ENCODE measurements at places on chromosomes 5 and 9. TPM values are rescaled to one million over a fixed set of nuclear protein-coding genes. Genes with fewer than 3 reads are reported as not detected.
A peak's percentile ranks its signal among the peaks of the same experiment; 100 is the strongest.

DNA sequence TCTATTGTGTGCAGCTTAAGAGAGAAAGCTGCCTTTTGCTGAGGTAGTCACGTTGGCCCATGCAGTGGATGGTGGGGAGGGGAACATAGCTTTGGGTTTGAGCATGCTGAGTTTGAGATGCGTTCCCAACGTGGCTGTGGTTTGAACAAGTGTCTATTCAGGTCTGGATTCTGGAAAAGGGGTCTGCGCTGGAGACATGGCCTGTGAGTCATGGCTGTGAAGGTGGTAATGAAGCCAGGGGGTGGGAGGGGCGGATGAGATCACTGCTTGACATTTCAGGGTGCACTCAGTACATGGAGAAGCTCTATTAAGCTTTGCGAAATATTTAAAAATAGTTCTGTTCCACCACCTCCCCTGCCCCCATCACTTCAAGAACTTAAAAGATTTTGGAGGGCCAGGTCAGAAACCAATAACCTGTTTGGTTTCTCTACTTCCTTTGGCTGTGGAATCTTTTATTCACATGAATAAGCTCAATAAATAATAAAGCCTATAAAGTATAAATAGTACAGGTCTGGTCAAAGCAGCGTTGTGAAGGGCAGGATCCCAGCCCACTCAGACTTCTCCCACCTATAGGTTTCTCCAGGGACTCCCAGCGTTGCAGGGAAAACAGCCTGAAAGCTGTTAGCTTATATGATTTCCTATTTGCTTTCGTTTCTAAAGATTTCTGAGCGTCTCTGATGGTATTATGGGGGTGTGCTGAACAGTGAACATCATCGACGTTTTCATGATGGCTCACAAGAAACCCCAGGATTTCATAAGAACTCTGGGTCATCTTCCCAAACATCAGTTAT lies 189.9 kb downstream of the NSG2 start:
- no peak for DNase-seq

DNA sequence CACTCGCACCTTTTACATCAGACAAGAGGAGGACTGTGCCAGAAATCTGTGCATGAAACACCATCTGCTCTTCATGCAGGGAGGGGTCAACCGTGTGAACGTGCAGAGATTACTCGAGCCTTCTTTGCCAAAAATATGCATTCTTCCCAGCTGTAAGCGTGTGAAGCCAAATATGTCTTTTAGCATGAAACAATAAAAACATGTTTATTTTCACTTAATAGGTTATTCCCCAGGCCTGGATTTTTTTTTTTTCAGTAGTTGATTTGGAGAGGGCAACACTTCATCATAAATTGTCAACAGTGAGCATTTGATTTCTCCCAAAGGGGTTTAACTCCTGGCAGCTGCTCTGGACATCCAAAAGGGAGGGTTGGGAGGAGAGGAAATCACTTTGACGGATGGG lies 23.8 kb downstream of the PLAC8L1 start:
- DNase-seq: no peak

DNA sequence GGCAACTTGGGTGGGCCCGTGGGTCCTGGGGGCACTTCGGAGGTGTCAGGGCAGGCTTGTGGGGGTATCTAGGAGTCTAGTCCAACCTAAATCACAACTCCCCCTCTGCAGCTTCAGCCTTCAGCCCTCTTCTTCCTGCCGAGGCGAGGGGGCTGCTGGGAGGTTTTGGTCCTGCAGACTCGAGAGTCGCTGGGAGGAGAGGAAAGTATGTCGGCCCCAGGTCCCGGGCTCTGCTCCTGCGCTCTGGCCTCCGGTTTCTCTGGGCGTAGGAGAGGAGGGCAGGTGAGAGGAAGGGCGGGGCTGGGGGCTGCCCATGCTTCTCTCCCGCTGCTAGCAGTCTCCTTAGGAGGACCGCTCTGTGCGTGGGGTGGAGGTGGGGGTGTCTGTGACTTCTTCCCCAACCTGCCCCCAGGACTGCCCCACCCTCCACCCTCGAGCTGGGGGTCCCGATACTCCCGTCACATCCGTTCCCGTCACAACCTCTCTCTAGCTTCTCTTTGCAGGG lies 139.8 kb upstream of the COL5A1 start:
- peak; percentile 61 for DNase-seq

DNA sequence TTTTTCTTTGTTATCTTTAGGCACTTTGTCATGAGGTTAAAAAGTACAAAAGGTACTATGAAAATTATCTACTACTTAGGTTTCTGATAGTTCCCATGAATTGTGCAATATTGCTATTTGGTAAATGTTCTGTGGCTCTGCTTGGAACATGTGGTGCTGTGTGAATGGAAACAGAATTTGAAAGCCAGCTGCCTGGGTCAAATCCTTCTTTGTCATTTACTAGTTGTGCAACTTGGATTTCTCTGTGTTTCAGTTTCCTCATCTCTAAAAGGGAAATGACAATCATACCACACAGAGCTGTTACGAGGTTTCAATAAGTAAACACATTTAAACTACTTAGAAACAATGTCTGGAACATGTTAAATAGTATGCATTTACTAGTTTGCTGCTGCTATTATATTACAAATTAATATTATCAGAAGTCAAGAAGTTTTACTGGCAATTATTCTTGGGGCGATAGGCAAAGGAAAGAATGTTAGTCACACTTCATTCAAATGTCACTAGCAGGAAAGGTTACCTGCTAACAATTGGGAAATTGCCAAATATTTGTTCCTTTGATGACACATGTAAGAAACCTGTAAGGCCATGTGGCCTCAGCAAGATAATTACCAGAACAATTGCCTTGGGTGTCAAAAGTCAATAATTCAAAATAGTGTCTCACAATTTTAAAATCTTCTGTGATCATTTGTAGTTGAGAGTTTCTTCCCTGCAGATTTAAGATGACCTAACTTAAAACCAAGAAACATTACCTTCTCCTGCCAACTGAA lies 184.8 kb downstream of the KIAA0825 start:
- DNase-seq: no peak

- no peak for DNase-seq
Measured at GRCh38 chr9:88871669-88872068, 119.6 kb upstream of the S1PR3 start.

DNA sequence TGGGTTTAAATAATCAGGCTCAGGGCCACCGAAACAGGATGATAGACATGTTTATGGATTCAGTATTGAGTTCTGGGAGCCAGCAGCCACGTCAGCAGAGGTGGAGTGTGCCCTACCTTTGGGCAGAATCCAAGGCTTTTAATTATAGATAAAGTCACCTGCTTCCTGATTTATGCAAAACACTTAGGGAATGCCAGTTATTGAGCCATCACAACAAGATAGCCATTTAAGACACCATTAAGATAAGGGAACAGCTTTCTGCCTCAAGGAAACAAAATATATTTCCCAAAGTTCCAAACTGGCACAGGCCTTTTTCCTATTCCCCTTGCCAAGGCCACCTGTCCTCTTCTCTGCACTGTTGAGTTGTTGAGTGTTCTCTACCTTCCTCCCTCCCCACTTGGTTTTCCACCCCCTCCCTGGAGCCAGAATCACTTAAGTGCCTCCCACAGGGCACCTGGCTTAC lies 2.4 kb downstream of the CCL28 start:
- DNase-seq: no peak

GRCh38 chr5:143057580-143057999 lies 287.4 kb downstream of the ARHGAP26 start:
- no peak for DNase-seq

- DNase-seq: no peak
Measured at GRCh38 chr5:113224605-113225065, 210.2 kb downstream of the TSSK1B start.

- no peak for DNase-seq
Measured at GRCh38 chr9:16044579-16044881, 491.7 kb downstream of the CCDC171 start.

DNA sequence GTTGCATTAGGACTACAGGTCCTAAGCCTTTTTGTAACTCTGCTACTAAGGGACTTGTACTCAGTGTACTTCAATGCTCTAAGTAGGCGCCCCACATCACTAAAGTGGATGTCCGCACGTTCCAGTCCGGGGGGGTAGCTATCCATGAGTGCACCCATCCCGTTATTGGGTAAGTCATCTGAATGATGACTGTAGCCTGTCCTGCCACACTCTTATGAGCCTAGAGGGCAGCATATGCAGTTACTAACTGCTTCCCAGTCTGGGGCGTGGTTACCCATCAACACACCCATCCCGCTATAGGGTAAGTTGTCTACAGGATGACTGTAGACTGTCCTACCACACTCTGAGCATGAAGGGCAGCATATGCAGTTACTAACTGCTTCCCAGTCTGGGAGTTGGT lies 1053.9 kb downstream of the PTPRD start:
- no peak for DNase-seq

DNA sequence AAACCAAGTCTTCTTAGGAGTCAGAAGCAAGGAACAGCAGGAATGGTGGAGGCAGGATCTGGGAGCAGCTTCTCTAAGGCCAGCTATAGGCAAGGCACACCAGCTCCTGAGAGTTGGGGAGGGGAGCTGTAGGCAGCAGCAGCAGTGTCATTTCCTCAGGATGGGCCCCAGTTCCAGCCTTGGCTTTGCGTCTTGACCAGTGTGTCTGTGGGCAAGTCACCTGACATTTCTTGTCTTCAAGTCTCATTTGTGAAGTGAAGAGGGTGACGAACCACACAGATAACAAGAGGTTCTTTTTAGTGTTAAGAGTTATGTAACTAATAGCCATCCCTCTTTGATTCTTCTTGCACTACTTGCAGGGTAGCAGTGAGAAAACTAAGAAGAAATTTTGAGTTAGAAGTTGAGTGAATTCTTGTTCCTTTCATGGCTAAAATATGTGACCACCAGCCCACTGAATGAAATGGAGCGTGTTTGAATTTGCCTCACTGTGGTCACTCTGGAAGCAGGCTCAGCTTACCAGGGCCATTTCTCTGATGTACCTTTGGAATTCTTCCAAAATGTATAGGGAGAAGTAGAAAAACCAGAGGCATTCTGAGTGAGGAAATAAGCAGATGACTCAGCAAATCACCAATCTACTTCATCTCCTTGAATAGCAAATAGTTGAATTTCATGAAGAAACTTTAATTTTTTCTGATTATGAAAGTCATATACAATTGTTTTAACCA lies 42.4 kb downstream of the RHOBTB3 start:
- no peak for DNase-seq

- no peak for DNase-seq
Measured at GRCh38 chr5:53490747-53491146, 10.3 kb downstream of the FST start.

The LIX1 gene
- total RNA-seq: not detected

The CARTPT gene
- total RNA-seq: not detected

The SYK gene
- total RNA-seq: 4.7 TPM

The MARVELD2 gene
- 0.62 TPM for total RNA-seq

The NR5A1 gene
- not detected for total RNA-seq

The PCDHGB3 gene
- 14.2 TPM for total RNA-seq

All from cardiac septum (tissue), 1 donor.